ENCODE measurements at places on chromosomes 3 and 15.

DNA sequence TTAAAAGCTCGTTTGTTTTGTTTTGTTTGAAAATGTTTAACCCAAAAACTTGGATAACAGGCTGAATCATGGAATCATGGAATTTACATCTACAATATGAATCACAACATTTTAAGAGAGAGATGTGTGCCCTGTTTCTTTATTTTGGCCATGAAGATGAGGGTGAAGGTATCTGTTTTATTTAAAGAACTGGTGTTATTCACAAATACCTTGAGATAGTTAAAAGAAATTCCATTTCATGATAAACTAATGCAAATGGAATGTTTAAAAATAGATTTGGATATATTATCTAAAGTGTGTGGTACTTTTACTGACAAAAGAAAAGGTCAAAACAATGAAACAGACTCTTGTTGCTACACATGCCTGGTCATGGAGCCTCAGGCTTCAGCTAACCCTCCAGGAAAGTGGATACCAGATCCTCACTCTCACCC lies 486.0 kb upstream of the CFAP20DC start:
- ATAC-seq: no peak

- ATAC-seq: peak; percentile 27
Measured at GRCh38 chr3:138347960-138348753, at the start of gene MRAS. Gene MRAS (plus strand): TSS chr3:138348579. CDS start chr3:138372884, 24,305 bp downstream.

DNA sequence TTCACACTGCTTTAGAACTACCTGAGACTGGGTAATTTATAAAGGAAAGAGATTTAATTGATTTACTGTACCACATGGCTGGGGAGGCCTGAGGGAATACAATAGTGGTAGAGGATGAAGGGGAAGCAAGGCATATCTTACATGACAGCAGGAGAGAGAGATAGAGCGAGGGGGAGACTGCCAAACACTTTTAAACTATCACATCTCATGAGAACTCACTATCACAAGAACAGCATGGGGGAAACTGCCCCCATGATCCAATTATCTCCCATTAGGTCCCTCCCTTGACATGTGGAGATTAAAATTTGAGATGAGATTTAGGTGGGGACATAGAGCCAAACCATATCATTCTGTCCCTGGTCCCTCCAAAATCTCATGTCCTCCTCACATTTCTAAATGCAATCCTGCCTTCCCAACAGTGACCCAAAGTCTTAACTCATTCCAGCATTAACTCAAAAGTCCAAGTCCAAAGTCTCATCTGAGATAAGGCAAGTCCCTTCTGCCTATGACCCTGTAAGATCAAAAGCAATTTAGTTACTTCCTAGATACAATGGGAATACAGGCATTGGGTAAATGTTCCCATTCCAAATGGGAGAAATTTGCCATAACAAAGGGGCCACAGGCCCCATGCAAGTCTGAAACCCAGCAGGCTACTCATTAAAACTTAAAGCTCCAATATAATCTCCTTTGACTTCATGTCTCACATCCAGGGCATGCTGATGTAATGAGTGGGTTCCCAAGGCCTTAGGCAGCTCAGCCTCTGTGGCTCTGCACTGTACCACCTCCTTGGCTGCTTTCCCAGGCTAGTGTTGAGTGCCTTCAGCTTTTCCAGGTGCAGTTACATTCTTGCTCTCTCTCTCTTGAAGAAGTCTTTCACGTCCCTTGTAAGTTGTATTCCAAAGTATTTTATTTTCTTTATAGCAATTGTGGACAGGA lies 481.7 kb upstream of the TGFBR2 start:
- ATAC-seq: no peak

GRCh38 chr15:95528920-95529319 lies 801.6 kb upstream of the NR2F2 start:
- no peak for ATAC-seq

GRCh38 chr15:68334661-68335124 lies 57.1 kb downstream of the FEM1B start:
- no peak for ATAC-seq

GRCh38 chr3:30358871-30359270 lies 247.5 kb upstream of the TGFBR2 start:
- no peak for ATAC-seq

Measured in activated CD4-positive, CD25-positive, alpha-beta regulatory T cell treated with anti-CD3 and anti-CD28 coated beads, Interleukin-2, amount 50 U/mL, for 24 hours (primary cell).